Stimulated activated CD4-positive, alpha-beta T cell treated with anti-CD3 and anti-CD28 coated beads, Interleukin-15, amount 100 ng/mL, for 1 hour (primary cell): ENCODE measurements at places on chromosomes 4 and X.

DNA sequence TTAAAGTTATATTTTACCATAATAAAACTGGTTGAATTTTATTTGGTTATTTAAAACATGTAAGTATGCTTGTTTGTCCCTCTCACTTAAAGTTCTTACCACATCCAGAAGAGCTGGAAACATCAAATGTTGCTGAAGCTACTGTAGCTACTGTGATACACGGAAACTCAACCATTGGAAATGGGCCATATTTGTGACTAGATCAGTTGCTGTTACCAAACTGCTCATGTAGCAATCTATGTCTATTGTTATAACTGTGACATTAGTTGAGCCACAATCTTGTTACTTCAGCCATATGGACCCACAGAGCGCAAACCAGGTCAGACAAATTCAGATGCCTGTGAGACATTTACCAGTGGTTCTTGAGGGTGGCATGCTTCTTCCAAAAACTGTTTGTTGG lies 41.6 kb downstream of the NDNF start:
- no peak for DNase-seq

DNA sequence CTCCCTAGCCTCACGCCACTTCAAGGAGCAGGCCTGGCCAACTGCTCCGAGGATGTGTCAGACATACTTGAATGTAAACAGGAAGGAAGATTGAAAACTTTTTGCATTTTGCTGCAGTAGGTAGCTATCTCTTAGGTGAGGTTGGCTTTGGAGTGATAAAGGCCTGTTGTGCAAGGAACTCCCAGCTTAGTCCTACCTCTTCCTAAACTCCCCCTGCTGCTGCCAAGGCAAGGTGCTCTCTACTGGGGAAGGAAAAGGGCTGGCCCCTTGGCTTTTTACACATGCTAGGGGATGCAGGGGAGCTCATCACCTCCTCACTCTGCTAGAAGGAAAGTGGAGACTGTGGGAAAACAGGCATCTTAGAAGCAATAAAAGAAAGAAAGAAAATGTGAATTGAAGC lies 10.7 kb upstream of the BRS3 start:
- no peak for DNase-seq

DNA sequence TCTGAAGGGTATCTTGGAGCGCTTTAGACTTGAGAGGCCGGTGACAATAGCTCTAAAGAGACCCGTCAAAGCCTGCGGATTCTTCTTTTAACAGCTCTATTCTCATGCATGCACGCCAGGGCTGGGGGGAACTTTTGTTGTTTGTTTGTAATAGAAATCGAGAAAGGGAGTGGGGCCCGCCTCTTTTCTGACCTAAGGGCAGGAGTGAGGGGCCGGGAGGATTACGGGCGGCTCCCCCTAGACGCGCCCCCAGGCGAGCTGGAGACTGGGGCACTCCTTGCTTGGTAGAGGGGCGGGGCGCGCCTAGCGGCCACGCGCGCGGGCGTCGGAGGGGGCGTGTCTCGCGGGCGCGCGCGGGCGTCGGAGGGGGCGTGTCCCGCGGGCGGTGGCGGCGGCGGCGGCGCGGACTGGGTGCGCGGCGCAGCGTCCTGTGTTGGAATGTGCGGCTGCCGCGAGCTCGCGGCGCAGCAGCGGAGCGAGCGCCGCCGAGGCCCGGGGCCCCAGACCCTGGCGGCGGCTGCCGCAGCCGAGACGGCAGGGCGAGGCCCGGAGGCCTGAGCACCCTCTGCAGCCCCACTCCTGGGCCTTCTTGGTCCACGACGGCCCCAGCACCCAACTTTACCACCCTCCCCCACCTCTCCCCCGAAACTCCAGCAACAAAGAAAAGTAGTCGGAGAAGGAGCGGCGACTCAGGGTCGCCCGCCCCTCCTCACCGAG lies at the start of gene REST:
Gene REST, plus strand, starts transcription at position 412 of the 717 bp plus-strand sequence. CDS start 2,739 bp downstream, outside the sequence.
- DNase-seq, result peak; percentile 80

GRCh38 chr4:121711263-121712000 lies 14.7 kb upstream of the ANXA5 start:
- no peak for DNase-seq

DNA sequence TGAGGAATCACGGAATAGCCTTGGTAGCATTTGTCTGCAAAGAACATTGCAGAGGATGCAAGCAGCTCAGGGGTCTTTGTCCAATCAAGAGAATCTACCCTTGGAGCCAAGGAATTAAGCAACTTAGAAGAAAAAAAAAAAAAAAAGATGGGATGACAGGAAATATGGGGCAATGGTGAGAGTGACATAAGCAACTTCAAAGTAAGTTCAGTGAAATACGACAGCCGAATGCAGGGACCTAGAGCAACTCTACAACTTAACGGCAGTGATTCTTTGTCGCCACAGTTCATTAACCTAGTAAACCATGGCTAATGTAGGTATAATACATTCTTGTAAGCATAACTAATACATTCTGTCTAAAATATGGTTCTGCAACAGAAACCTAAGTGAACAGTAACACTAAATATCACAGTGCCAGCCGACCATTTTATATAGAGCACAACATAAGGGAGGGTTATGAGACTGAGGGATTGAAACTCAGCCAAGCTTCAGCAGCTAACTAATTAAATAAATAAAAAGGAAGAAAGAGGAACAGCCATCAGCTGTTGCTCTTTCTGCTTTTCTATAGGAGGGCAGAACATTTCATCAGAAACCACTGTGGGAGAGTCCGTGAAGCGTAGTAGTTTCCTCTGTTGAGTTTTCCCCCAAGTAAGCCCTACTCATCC lies 74.7 kb downstream of the PPARGC1A start:
- no peak for DNase-seq

- DNase-seq, result no peak
These were observed 17.1 kb upstream of the MAGEA1 start for GRCh38 chrX:153161952-153162351.

DNA sequence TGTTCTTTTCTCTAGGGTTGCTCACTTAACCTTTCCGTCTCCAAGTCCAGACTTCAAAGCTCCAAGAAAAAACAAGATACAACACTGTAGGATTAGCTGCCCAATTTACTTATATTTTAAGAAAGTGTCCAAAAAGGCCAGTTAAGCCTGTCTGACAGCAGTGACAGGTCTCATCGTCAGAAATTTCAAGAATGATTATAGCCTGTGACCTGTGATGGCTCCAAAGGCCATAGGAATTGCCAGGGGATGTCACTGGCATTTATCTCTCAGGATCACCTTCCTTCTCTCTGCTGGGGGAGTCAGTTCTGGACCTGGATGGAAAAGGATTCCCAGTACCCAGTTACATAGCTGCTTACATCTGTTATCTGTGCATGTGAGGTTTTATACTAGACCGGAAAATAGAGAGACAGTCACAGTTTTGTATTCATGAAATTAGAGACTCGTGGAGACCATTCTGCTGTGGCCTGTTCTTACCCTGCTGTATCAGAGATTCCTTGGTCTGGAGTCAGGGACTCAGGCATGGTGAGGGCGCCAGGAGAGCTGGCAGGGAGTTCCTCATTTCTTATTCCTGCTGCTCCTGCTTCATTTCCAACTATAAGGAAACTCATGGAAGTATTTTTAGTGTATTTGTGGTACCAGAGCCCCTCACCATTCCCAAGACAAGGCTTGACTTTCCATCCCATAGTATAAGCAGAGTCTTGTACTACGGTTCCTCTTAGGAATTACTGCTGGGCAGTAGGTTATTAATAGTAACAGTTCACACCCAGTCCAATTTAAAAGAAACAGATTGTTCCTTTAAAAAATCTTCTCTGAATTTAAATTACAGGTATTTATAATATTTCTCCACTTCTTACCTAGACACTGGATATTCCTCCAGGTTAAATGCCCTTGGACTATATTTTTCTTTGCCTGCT lies 220.8 kb downstream of the SHROOM3 start:
- DNase-seq, result no peak

GRCh38 chr4:13700021-13700857 lies 72.7 kb upstream of the BOD1L1 start:
- no peak for DNase-seq

GRCh38 chrX:150202641-150203247 lies 160.4 kb upstream of the MAMLD1 start:
- DNase-seq, result no peak

DNA sequence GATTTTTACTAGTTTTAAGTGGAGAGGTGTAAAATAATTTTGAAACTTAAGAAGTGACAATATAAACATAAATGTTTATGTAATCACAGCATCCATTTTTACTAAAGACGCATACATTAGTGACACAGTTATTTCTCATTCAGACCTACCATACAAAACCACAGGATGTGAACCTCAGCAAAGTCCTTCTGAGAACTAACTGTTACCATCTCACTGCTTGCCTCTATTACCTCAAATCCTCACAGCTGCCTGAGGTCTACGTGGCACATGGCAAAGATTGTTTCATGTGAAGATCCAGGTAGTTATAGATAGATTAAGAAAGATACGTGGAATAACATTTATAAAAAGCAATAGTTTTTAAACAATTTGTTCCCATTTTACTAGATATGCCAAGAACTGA lies 189.0 kb downstream of the SLITRK2 start:
- DNase-seq, result no peak

DNA sequence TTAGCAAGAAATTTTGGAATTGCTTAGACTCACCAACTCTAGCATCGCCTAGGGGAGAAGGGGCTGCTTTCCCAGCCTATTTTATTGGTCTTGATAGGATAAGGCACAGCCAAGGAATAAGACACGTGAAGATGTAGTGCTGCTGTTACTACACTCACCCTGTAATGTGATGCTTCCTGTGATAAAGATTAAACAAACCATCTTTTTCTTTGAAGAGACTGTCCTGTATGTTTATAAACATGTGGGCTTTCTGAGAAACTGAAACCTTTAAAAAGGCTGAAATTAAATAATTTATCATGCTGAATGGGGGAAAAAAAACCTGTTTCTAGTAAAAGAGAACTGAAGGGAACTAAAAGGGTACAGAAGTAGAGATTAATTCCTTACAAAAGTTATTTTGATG lies 13.2 kb downstream of the TAPT1 start:
- no peak for DNase-seq

DNA sequence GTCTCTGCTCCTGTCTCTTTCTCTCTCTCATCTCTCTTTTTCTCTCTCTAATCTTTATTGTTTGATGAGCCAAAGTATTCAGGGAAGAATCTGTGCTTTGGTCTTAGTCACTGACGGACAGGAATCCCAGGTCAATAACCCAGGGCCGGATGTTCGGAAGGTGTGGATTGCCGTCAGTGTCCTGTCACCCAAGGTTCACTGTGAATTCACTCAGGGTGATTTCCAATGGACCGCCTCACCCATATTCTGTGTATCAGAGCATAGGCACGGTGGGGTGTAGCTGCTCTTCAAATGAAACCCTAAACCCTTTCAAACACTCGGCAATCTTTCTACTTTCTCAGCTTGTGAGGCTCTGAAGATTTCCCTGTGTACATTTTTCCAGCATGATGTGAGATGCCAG lies 144.6 kb upstream of the GPC4 start:
- DNase-seq, result no peak

DNA sequence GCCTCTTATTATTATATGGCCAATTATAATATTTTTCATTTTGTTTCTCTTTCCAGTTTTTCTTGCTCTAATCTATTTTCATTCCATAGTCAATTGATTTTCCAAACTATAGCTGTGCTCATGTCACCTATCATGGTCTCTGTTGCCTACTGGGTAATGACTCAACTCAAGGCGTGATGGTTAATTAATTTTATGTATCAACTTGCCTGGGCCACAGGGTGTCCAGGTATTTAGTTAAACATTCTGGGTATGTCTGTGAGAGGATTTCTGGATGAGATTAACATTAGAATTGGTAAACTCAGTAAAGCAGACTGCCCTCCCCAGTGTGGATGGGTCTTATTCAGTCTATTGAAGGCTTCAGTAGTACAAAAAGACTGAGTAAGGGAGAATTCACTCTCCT lies 9.9 kb downstream of the FHIP1A start:
- no peak for DNase-seq

GRCh38 chr4:626201-627091 lies 1.1 kb downstream of the PDE6B start:
- DNase-seq, result no peak

DNA sequence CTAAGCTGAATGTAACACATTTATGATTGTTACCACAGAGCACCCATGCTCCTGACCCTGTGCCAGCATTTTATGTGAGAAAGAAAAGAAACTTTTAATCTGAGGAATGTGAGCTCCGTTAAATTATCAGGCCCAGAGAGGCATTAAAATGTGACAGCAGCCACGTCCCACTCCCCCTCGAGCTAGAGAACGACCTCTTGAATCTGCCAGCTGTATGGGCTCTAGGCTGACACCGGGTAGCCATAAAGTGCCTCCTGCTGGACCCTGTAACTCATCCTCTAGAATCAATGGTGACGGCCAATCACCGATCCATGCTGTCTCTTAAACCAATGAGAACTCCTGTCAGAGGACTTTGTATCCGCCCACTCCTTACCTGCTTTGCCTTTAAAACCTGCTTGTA lies 110.2 kb upstream of the ADRA2C start:
- DNase-seq, result no peak

DNA sequence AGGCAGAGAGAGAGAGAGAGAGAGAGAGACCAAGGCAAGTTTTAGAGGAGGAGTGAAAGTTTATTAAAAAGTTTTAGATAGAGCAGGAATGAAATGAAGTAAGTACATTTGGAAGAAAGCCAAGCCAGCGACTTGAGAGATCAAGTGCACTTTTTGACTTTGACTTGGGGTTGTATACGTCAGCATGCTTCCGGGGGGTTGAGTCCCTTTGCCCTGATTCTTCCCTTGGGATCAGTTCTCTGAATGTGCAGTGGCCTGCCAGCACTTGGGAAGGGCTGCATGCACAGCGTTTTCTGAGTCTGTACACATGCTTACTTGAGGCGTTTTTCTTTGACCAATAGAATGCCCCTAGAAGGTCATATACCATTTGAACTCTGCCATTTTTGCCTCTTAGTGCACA lies 400.5 kb downstream of the PDGFC start:
- DNase-seq, result no peak

DNA sequence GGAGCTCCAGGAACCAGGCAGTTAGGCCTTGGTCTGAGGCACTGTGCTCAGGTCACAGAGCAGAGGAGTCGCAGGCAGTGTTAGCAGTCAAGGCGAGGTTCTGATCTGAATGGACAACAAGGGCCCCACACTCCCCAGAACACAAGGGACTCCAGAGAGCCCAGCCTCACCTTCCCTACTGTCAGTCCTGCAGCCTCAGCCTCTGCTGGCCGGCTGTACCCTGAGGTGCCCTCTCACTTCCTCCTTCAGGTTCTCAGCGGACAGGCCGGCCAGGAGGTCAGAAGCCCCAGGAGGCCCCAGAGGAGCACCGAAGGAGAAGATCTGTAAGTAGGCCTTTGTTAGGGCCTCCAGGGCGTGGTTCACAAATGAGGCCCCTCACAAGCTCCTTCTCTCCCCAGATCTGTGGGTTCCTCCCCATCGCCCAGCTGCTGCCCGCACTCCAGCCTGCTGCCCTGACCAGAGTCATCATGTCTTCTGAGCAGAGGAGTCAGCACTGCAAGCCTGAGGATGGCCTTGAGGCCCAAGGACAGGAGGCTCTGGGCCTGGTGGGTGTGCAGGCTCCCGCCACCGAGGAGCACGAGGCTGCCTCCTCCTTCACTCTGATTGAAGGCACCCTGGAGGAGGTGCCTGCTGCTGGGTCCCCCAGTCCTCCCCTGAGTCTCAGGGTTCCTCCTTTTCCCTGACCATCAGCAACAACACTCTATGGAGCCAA lies 26.2 kb downstream of the MAGEA9 start:
- no peak for DNase-seq

GRCh38 chr4:161714022-161714751 lies 449.6 kb downstream of the FSTL5 start:
- no peak for DNase-seq

GRCh38 chrX:10017872-10018271 lies 50.7 kb downstream of the CLDN34 start:
- no peak for DNase-seq
